NCI-H187 treated with DMSO at 0.1 percent for 48 hours (cell line): ENCODE measurements at places on chromosomes 11 and 22.

DNA sequence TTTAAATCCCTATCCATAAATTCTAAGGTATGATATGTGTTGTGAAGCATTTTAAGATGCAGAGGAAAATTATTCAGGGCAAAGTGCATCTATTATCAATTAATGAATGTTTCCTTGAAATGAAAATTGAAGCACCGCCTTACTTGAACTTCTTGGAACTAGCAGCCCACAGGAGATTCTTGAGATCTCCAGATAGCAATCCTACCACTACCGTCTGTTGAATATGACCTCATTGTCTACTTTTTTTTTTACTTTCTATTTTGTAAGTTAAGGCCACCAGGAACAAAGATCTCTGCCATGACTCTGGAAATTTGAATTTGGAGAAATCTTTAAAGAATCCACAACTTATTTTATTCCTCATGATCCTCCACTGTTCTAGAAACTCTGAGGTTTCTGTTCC, 808.7 kb downstream of the KCNA4 start:
- DNase-seq = no peak

DNA sequence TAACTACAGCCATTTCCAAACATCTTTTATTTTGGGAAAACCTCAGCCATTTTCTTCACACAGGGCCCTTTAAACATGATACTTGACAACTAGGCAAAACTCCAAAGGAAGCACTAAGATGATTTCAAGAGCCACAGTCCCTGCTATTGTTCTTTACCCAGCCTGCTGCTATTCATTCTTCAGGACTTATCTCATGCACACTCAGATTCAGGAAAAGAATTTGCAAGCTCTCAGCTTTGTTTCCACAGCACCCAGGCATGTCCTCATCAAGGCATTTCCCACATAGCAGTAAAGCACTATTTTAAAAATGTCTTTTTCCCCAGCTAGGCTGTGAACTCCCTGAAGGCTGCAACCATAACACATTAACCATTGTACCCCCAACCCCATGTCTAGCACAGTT, 609.3 kb upstream of the CCDC90B start:
- DNase-seq = no peak

- DNase-seq = no peak
These were observed 3.0 kb downstream of the PKP3 start for GRCh38 chr11:396948-397548.

DNA sequence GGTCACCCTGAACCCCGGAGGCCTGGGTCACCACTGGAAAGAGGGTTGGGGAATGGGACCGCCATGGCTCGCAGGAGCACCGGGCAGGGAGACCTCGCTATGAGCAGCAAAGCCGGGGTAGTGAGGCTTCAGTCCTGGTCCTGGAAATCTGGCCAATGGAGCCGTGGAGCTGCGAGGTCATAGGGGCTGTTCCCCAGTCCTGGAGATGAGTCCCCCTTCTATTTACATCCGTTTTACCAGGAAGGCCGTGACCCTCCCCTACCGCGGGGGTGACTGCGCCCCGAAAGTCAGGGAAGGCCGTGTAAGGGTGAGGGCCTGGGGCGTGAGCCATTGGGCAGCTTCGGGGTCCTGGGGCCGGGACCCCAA, 449 bp downstream of the PIDD1 start:
- DNase-seq = no peak

DNA sequence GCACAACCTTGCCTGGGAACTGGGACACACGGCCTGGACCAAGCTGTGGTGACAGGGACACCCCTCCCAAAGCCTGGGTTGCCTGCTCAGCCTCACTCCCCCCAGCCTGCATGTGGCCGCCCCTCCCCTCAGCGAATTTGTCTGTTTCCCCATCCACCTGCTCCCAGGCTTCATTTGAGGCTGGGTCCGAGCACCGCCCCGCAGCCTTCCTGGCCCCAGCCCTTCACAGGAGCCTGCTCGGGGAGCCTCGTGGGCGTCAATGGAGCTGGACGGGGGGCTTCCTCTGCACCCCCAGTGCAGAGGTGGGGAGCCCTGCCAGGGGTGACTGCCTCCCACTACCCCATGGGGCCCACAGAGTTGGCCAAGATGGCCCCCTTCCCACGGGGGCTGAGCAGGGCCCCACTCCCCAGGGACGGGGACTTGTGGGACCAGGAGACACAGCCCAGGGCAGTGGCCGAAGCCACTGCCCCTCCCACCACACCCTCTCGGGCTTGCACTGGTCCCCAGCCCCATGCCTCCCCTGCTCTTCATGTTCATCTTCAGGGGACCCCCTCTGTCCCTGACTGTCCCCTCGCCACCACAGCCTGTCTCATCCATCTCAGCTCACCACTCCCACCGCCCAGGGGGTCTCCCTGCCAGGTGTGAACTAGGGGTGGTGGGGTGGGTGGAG, 91.7 kb downstream of the WNT7B start:
- no peak for DNase-seq
